Fibroblast of skin of right biceps (primary cell): ENCODE measurements at places on chromosomes 6 and 20.

DNA sequence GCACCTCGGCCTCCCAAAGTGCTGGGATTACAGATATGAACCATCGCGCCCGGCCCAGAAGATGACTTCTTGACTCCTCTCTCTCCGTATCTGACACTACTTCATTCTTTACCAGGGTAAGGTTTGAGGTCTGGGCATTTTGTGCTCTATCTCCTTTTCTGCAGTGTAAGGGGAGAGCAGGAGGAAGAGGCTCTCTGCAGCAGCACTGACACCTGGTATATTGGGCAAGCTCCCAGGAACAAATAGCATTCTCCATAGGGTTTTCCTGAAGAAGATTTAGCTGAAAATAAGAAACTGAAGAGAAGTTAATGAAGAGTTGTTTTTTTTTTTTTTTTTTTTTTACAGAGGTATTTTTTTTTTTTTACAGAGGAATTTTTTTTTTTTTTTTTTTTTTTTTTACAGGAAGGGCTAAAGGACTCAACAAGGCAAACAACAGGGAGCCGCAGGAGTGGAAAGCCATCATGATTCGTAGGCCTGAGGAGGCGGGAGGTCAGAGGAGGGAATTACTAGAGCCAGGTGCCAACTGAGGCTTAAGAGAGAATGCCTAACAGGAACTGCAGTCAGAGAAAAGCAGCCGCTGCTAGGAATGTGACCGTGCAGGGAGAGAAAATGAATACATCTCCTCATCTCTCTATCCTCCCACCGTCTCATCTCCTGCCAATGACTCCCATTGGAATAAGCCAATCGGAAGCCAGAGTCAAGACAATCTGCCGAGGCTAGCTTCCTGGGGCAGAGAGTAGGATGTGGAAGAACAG is 34.7 kb upstream of the ADGRF4 start:
- no peak for DNase-seq

- no peak for DNase-seq
These were observed 13.2 kb upstream of the HELZ2 start for GRCh38 chr20:63587256-63587655.

GRCh38 chr20:44650771-44651433 is 597 bp downstream of the ADA start:
- DNase-seq: no peak

DNA sequence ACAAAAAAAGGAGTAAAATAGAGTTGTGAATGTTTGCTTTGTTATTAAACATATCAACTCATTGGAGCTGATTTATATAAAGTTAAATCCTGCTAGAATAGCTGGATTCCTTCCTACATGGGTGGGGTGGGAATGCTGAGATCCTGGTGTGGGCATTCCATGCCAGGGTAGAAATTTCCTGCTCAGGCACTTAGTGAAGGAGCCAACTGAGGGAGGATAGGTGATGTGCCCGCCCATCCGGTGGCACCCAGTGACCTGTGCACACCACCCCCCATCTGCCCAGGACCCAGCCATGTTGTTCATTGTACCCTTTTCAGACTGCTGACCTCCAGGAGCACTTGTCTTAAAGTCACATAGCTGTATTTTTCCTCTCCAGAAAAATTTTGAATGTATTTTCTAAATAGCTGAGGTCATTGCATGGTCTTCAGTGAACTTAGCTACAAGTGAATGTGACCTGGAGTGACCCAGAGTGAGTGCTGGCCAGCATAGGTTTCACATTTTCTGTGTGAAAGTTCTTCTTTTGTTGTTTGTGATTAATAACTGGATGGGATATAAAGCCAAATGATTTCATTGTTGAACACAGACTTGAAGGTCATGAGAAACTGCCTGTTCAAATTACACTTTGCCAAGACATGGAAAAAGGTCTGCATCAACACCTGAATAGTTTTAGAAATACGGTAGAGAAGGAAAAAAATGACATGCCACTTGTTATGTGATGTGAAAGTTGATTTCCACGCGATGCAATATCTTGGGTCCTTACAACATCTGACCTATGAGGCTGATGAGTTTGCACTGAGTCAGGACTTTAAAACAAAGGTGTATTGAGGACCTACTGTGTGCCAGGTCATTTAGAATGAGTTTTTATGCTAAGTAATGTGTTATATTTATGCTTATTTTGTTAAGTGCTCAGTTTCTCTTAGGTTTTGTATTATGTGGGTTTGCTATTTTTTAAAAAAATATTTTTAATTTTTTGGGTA is 77.2 kb downstream of the UTRN start:
- DNase-seq: no peak

DNA sequence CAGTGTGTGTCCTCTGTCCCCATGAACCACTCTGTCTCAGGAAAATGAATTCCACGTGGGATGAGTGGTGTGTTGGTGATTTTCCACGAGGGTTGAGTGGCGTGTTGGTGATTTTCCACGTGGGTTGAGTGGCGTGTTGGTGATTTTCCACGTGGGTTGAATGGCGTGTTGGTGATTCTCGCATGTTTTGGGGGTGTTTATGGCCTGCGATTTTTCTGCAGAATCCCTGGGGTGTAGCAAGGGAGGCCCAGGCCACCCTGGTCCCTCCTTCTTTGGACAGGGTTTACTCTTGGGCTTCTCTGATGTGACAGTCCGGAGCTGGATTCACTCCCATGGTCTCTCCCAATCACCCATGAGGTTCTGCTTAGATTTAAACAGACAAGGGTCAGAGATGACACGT is 90.6 kb upstream of the FRMD1 start:
- DNase-seq: no peak

DNA sequence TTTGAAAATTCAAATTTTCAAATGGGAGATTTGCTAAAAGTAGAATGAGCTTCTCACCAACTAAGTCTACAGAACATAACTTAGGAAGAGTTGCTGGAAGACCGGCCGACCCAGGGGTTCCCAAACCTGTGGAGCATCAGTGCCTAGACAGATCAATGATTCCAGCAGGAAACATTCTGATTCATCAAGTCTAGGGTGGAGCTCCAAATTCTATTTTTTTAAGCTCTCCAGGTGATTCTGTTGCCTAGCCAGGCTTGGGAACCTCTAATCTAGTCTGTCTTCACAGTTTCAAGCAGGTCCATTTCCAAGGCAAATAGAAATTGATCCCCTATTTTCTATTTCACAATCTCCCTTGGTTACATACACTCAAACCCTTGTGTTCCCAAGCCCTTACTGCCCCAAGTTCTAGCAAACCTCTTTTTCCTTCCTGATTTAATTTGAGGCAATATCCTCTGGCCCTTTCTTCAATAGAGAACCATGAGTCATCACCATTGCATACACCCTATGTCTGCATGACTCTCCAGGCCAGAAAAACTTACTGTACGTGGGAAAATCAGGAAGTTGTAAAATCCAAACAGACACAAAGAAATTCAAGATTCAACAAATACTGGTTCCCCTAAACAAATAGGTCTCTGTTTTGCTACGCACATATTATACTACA is 8.9 kb downstream of the ATXN1 start:
- peak; percentile 91 for DNase-seq

DNA sequence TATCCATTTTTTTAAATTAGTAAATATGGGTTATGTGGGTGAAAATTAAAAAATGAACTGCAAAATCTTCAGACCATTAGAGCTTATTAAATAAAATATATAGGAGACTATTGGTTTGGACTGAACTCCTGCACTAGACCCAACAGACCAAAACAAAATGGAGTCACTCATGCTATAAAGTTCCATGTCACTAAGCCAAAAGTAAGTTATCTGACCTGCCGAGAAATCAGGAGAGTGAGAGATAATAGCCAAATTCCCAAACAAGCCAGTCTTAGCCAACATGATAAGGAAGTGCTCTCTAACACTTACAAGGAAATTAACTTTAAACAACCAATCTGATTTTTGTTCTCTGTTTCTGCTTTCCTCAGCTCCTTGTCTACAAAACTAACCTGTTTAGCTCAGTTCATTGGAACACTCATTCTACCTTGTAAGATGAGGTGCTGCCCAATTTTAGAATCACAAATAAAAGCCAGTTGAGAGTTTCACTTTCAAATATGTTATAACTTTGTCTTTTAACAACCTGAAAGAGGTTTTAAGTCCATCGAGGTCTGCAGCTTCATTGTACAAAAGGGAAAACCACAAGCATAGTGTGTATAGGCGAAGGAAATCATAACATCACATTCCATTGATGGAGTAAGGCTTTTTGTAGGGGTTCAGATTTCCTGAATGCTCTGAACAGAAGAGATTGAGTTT is 220.5 kb downstream of the TENT5A start:
- no peak for DNase-seq

- peak; percentile 73 for DNase-seq
These were observed at the start of gene SYCP2L for GRCh38 chr6:10886691-10887502. Gene SYCP2L, plus strand, starts transcription at chr6:10887052. Its CDS starts 75 bp downstream, at chr6:10887127.

DNA sequence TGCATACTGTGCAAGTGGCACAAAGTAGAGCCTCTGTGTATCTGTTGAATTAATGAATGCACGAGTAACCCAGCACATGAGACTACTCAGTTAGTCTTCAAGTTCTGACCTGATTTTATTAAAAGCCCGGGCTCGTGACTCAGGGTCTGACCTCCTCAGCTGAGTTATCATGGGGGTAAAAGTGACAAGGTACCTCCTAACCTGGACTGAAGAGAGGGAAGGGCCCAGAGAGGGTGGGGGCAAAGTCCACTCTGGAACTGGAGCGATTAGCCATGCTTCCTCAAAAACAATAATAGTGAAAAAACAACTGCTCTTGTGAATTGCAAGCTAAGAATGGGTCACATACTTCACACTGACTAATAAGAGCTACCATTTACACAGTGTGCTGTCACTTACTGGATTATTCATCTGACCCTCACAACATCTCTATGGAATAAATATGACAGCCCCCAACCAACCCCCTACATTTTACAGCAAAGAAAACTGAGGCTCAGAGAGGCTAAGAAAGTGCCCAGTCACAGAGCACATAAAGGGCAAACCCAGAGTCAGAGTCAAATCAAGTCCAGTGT is 26.7 kb downstream of the TRERF1 start:
- no peak for DNase-seq

DNA sequence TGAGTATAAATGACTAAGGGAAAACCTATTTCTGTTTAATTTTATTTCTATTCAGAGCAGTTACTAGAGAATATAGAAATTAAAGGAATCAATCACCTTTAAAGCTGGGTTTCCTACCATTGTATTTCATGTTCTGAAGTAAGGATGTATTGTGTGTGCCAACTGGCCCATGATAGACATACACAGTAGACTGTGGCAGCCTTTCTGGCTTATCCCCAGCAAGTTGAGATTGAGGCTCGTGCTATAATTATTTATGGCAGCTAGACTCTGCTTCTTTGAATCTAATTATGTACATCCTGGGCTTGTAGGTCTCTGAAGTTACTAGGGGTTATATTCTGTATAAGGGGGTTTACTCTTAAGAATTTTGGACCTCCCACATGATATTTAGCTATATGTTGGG is 44.4 kb downstream of the ZNF292 start:
- DNase-seq: no peak

GRCh38 chr6:133891149-133891926 is 2.4 kb downstream of the TCF21 start:
- peak; percentile 11 for DNase-seq

DNA sequence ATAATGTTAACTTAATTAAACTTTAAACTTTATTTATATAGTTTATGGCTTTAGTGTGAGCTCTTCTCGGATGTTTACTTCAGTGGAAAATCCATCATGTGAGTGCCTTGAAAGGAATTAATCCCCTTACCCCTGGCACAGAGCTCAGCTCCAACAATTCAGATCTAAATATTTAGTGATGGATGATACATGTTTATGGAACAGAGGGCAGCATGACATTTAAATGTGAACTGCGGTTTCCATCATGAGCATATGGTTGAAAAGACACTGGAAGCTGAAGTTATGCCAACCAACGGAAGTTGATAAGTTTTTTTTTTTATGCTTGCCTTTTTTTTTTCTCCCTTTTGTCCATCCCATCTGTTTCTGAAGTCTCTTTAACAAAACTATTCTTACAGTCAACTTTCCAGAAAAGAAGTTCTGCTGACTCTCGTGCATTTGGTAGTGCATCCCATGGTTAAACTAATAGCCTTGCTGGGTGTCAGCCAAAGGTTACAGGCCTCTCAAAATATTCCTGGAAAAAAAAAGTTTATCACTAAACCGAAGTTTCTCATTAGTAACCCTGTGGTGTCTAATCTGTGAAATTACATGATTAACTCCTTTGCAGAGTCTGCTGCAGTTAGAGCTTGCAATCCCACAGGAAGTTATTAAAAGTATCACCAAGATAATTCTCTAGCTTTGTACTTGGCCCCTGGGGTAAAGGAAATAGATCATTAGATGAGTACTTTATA is 243.9 kb upstream of the TCF21 start:
- peak; percentile 76 for DNase-seq

GRCh38 chr6:101090281-101090680 is 209.2 kb upstream of the ASCC3 start:
- DNase-seq: peak; percentile 14

- DNase-seq: peak; percentile 48
These were observed 44.2 kb downstream of the COL11A2 start for GRCh38 chr6:33147807-33148666.

DNA sequence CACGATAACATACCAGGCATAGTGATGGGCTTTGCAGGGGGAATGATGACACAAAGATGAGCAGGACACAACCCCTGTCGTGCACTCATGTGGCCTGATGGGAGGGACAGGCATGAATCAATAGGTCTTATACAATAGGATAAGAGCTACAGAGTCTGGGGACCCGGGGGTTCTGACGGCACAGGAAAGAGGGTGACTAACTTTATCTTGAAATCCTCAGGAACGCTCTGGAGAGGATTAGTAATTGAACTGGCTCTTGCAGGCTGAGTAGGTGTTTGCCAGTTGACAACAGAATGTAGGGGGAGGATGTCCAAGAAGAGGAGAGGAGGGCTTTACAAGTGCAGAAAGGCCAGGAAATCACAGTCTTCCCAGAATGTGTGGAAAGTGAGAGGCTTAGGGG is 219.9 kb upstream of the ECI2 start:
- peak; percentile 94 for DNase-seq

GRCh38 chr6:150492941-150493340 is 106.7 kb upstream of the PLEKHG1 start:
- peak; percentile 22 for DNase-seq

- no peak for DNase-seq
These were observed 39.9 kb downstream of the KHDRBS2 start for GRCh38 chr6:62246087-62246486.

DNA sequence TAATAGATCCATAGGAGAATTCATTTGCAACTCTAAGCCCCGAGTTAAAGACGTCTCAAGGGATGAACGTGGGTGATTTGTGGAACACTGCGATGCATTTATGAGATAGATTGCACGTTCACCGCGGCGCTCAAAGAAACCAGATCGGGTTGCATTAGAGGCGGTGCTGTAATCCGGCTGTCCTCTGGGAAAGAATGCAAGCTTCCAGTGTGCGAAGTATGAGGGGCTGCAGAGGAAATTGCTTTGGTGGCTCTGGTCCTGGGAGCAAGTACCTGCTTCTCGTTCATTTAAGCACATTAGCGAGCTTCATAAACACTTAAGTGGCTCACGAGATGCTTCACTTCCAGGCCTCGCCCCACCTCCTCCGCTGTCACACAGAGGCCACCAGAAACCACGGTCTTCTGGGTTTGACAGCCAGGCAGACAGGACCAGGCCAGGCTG is 182.3 kb downstream of the CDH4 start:
- DNase-seq: peak; percentile 56

- DNase-seq: no peak
These were observed 250.9 kb downstream of the TPBG start for GRCh38 chr6:82614518-82614917.

- DNase-seq: no peak
These were observed 18.2 kb upstream of the TAGAP start for GRCh38 chr6:159062976-159063375.
